Stimulated activated CD8-positive, alpha-beta memory T cell treated with anti-CD3 and anti-CD28 coated beads, Interleukin-4, amount 100 ng/mL, for 48 hours (primary cell): ENCODE measurements at places on chromosomes 3 and 15.

GRCh38 chr3:42698911-42699230 is 3.7 kb downstream of the HHATL start:
- peak; percentile 30 for DNase-seq

DNA sequence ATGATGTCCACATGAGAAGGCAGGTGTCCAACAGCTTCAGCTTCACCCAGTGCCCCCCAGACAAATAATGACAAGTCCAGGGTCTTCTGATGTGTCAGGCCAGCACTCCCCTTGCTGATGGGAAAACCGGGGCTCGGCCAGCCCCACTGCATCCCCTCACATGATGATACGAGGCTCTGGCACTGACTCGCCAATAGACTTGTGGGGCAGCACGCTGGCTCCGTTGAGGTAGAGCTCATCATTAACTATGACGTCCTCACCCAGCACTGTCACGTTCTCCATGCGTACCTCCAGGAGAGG is 2.1 kb upstream of the AMIGO3 start:
- DNase-seq: no peak

- peak; percentile 88 for DNase-seq
These were observed 1.3 kb upstream of the USP3 start for GRCh38 chr15:63502843-63503738.

DNA sequence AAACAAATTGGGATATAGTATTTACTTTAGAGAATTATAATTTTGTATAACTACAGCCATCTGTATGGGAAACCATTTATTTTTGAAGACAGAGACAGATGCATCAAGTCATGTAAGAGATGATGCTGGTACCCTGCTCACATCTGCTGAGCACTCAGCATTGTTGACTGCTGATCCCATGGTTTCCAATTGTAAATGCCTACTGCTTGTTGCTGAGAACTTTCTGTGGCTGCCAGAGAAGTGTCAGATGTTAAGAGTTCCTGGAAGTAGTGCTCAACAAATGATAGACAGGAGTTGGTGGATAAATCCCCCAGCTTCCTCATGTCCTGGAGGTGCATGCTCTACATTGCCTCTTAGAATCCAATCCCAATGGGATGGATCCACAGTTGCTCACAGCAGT is 167.1 kb downstream of the OXSM start:
- no peak for DNase-seq

DNA sequence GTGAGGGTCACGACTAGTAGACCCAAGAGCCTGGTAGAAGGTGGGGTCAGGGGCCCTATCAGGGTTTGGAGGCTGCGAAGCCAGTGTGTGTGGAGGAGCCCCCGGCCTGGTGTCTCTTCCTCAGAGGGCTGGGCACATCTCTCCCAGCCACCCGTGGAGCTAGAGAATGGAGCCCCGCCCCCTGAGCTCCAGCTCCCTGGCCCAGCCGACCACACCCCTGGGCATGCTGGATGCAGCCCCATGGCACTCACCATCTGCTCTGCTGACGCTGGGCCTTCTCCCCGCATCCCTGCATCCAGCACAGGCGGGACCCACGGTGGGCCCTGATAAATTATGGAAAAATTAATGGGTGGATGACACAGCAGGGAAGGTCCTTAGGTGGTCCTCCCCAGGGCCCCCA is 17.5 kb downstream of the ANKRD63 start:
- no peak for DNase-seq

GRCh38 chr3:190533511-190534281 is 19.8 kb downstream of the IL1RAP start:
- no peak for DNase-seq

DNA sequence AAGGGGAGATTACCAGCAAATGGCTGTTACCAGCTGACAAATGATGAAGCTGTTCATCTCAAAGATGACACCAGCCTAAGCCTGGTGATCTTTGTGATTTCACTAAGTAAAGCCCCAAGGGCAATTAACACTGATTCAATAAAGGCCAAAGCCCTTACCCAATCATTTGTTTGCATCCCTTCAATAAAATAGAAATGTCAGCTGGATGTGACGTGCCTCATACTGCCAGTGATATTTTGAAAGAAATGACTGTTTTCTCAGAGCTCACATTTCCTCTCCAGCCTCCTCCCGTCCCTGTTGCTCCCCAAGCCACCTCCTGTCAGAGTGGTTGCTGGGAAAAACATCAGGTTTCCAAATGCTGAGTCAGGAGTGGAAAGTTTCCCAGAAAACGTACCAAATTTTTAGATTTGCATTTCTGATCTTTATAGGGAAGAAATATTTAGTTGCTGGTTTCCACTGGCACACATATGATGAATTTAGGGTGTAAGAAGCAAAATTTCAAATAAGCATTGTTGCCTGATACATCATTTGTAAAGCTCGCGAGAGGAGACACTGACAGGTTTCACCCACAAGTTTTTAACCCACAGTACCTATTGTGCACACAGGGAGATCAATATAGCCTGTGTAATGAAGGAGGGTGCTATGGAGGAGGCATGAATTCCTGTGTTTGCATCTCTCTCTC is 21.0 kb downstream of the C2CD4A start:
- DNase-seq: no peak

DNA sequence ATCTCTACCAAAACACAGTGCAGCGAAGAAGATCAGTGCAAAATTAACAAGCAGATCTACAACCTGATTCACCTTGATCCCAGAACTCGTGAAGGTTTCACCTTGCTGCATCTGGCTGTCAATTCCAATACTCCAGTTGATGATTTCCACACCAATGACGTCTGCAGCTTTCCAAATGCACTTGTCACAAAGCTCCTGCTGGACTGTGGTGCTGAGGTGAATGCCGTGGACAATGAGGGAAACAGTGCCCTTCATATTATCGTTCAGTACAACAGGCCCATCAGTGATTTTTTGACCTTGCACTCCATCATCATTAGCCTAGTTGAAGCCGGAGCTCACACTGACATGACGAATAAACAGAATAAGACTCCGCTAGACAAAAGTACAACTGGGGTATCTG is 13.2 kb downstream of the FEM1B start:
- no peak for DNase-seq

DNA sequence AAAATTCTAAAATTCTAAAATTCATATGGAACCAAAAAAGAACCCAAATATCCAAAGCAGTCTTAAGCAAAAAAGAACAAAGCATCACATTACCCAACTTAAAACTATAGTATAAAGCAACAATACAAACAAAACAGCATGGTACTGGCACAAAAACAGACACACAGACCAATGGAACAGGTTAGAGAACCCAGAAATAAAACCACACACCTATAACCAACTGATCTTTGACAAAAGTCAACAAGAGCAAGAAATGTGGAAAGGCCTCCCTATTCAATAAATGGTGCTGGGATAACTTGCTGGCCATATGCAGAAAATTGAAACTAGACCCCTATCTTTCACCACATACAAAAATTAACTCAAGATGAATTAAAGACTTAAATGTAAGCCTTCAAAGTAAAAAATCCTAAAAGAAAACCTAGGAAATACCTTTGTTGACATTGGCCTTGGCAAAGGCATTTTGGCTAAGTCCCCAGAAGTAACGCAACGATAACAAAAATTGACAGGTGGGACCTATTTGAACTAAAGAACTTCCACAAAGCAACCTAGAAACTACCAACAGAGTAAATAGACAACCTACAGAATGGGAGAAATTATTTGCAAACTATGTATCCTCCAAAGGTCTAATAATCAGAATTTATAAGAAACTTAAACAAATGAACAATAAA is 56.9 kb downstream of the TTBK2 start:
- no peak for DNase-seq

DNA sequence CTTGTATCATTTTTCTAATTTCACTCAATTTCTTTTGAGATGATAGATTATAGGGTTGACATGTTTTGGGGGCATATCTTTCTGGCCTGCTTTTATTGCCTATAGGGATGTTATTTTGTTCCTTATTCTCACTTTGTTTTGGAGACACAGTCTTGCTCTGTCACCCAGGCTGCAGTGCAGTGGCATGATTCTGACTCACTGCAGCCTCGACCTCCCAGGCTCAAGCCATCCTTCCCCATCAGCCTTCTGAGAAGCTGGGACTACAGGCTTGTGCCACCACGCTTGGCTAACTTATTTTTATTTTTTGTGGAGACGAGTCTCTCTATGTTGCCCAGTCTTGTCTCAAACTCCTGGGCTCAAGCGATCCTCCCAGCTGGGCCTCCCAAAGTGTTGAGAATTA is 72.8 kb upstream of the FAN1 start:
- no peak for DNase-seq

- DNase-seq: no peak
These were observed 230.0 kb downstream of the XXYLT1 start for GRCh38 chr3:195040773-195041520.

- no peak for DNase-seq
These were observed 49.3 kb upstream of the IGF2BP2 start for GRCh38 chr3:185874119-185874518.

- no peak for DNase-seq
These were observed 14.4 kb upstream of the CMTM8 start for GRCh38 chr3:32224016-32224516.

GRCh38 chr3:157249606-157250005 is 89.7 kb upstream of the CCNL1 start:
- no peak for DNase-seq

DNA sequence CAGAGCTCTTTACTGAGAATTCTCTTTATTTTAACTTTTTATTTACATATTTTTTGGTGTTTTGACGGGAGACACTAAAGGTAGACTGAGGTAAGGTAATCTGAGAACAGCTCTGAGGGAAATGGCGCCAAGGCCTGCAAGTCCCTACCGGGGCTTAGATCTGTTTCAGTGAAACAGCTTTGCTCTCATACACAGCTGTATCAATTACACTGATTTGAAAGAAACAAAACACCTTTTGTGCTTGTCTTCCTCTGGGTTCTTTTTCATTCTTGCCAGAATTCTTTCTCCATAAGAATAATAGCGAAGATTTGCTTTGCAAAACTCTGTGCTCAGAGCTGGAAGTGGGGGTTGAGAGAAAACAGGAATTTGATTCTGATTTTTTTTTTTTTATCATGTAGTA is 79.5 kb upstream of the PEX5L start:
- no peak for DNase-seq
